Vagina (tissue), 2 donors: ENCODE measurements at places on chromosomes 12 and 14.

DNA sequence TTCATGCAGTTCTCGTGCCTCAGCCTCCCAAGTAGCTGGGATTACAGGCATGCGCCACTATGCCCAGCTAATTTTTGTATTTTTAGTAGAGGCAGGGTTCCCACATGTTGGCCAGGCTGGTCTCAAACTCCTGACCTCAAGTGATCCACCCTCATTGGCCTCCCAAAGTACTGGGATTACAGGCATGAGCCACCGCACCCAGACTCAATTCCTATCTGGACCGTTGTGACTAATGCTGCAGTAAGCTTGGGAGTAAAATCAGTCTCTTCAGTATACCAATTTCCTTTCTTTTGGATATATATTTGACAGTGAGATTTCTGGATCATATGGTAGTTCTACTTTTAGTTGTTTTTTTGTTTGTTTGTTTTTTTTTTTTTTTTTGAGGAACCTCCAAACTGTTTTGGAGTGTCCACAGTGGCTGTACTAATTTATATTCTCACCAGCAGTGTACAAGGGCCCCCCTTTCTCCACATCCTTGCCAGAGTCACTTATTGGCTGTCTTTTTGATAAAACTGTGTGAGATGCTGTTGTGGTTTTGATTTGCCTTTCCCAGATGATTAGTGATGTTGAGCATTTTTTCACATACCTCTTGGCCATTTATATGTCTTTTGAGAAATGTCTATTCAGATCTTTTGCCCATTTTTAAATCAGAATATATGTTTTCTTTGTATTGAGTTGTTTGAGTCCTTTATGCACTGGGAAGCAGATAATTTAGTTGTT, 37.3 kb upstream of the EVL start:
- DNase-seq: no peak

DNA sequence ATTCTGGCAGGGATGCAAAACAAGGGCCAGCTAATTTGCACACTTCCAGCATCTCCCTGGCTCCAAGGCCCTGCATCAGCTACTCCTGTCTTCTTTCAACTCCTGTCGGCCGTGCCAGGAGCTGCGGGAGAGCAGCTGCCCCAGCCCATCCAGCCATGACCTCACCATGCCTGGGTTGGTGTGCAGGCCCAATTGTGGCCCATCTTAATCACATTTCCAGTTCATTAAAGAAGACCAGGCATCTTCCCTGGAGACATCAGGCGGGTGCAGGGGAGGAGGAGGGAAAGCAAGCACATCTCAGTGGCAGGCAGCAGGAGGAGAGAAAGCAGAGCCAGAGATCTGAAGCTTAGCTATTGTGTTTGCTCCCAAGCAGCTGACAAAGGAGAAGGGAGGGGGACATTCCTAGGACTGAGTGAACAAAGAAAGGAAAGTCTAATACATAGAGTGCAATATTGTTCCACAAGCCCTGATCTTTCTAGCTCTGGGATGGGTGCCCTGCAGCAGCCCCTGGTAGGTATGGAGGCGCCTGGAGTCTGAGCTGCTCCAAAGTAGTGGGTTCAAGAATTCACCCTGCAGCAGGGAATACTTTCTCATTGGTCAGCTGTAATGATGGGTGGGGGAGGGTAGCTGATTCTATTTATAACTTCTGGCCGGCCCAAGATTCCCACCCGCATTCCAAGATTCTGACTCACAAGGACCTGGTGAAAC, 40.1 kb downstream of the VWF start:
- no peak for DNase-seq

DNA sequence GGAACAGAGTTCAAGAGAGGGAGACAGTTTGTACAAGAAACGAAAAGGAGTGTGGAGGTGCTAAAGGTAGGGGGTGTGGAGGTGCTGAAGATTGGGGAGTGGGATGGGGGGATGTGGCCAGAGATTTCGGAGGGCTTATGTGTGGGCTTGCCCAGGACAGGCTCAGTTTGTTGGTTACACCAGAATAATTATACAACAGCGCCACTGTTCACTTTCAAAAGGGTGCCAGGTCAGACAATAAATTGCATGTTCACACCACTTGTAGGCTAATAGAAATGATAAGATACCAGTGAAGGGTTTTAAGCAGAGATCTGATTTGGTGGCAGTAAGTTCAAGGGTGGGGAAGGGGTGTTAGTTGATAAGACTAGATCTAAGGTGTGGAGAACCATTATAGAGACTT, 75.3 kb downstream of the PRKCH start:
- no peak for DNase-seq

- DNase-seq: no peak
These were observed 2.6 kb downstream of the BMP4 start for GRCh38 chr14:53953828-53954550.

DNA sequence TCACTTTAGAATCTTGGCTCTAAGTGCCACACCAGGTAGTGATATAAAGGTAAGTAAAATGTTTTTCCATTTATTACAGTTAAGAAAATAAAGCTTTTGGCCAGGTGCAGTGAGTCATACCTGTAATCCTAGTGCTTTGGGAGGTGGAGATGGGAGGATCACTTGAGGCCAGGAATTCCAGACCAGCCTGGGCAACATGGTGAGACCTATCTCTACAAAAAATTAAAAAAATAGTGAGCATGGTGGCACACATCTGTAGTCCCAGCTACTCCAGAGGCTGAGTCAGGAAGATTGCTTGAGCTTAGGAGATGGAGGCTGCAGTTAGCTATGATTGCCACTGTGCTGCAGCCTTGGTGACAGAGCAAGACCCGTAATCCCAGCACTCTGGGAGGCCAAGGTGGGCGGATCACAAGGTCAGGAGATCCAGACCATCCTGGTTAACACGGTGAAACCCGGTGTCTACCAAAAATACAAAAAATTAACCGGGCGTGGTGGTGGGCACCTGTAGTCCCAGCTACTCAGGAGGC, 5.0 kb downstream of the FANCM start:
- DNase-seq: no peak
